ENCODE measurements at places on chromosomes 3 and 15.

DNA sequence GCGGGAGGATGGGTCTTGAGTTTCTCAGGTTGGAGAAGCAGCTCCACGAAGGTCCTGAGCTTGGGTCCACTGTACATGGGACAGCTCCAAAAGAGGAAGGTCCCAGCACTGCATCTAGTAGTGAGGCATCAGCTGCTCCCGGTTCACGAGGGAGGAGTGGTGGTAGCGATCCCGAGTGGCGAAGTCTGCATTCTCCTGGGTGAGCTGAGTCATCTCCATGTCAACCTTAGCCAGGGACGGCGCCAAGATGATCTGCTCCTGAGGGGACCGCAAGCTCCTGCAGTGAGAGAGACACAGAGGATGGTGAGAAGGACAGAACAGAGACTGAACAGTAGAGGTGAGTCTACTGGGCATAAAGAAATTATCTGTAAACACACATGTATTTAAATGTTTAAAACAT is 28.0 kb upstream of the HEG1 start:
- no peak for DNase-seq

DNA sequence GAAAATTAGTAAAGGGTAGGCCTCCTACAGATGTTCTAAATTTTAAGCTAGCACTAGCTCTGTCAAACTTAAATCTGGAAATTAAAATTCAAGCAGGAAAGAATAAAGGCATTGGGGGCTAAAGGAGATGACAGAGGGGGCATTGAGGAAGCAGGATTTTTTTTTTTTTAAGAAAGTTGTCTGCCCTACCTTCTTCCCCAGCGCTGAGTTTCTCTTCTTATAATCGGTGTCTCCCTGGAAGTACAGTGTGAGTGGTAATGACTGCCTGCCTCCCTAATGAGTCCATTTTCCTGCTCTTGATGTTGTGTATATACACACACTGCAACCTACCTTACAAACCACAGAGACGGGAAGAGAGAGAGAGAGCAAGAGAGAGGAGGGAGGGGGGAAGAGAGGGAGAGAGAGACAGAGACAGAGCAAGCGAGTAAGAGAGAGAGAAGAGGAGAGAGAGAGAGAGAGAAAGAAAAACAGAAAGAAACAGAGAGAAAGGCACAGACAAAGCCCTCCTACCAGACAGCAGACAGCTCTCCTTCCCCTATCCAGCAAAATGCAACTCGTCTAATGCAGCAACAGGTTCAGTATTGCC is 47.0 kb downstream of the ZBTB20 start:
- DNase-seq = peak; percentile 33

DNA sequence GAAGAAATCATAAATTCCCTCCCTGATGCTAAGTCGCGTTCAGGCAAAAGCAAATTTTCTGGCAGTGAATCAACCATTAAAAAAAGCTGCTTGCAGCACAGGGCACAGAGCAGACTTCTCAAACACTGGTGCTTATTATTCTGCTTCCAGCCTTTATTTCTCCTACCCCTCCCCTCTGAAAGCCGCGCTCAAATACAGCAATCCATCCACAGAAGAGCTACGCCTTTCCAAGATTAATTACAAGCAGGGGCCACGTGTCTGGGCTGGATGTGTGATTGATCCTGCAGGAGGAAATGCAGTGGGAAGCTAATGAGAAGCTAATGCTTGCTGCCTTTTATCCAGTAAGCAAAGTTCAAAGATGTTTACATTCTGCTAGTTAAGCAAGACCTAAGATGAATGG is 134.9 kb upstream of the TOPAZ1 start:
- DNase-seq = no peak

DNA sequence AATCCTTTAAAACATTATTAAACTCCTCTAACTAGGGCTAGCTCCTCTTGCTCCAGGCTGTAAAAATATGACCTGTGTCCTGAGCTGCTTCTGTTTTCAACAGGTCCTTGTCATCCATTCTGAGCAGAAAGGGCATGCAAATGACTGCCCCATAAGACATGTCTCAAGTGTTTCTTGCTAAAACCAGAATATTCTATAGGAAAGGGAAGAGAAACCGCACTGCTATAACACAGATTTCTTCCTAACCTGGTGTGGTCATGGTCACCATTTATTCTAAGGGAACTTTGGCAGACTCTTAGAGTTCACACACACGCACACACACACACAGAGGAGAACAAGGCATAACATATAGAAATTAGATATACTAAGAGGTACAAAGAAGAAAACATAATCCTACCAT is 34.2 kb upstream of the B3GNT5 start:
- DNase-seq = no peak

GRCh38 chr3:22982981-22983587 is 220.0 kb upstream of the UBE2E2 start:
- DNase-seq = no peak

- no peak for DNase-seq
These were observed 125.8 kb downstream of the SSR3 start for GRCh38 chr3:156429125-156429524.

DNA sequence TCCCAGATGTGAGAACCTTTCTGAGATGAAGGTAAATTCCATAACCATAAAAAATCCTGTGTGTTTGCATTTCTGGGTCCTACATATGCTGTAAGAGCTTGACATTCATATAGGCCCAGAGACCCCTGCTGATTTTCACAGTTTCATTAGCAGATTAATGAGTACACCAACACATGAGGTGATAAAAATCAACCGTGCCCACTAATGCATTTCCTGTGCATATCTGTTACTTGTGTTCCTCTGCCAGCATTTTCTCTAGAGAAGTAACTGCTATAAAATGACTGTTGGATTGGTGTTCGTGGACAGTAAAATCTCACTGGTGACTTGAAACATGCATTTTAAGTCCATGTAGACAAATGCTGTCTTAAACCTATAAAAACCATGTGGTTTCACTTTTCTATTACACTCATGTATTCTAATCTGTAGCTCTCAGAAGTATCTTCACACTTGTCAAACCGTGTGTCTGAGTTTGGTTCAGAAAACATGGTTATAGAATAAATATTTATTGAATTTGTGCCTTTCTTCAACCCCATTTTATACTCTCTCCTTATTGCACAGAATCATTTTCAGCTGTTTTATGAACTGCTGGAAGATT is 14.6 kb downstream of the MAP2K5 start:
- no peak for DNase-seq

- no peak for DNase-seq
These were observed 3.1 kb downstream of the GLB1 start for GRCh38 chr3:33093847-33094246.

GRCh38 chr15:41789236-41789635 is 15.0 kb downstream of the MAPKBP1 start:
- DNase-seq = no peak

GRCh38 chr3:140585828-140586227 is 92.0 kb upstream of the TRIM42 start:
- no peak for DNase-seq

All from AG04450 (cell line).